PC-3 (cell line): ENCODE measurements at places on chromosomes 1 and 21.

- DNase-seq = no peak
Measured at GRCh38 chr1:185578293-185578692, 155.9 kb upstream of the HMCN1 start.

DNA sequence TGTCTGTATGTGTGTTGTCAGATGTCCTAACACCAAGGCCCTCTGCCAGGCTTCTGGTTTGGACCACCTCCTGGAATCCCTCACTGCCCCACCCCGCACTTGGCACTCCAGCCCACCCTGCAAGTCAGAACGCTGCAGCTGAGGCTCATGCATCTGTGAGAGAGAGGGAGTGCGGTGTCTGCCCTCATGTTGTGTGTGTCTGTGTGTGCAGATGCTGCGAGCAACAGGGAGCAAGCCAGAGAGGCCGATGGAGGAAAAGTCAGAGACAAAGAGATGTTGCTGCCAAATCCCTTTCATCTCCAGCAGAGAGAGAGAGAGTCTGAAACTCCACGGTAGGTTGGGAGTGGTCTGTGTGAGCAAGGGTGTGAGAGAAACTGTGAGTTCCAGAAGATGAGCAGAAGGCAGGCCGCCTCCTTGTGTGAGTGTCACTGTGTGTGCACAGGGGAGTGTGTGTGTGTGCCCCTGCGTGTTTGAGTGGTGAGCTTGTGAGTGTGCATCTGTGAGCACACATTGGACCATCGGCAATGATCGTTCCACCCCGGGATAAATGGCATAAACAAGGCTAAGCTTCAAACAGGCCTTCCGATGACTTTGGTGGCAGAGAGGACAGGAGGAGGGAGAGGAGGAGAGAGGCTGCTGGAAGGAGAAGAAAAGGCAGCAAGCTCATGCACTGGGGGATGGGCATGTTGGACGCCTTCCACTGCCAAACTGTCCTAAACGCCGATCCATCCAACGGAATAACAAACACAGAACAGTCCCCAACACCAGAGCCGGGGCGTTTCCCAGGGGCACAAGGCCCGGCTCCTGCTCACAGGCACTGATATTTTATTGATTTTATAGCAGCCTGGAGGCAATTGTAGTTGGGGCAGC is 99.2 kb upstream of the GRIK3 start:
- no peak for DNase-seq

DNA sequence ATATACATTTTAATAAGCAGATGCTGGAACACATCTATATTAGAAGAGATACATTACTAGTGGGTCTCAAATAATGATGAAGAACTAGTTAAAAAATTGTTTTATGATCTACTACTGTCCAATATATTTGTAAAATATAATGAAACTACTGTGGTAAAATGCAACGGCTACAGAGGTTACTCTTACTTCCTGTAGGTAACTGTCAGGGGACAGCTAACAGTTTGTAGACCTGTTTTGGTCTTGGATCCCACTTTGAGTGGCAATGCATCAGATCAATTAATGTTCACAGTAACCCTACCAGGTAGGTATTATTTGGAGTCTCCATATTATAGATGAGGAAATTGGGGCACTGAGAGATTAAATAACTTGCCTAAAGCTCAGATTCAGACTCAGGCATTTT is 26.7 kb upstream of the MYSM1 start:
- DNase-seq = no peak

GRCh38 chr1:114609826-114610225 is 28.4 kb upstream of the BCAS2 start:
- DNase-seq = no peak

GRCh38 chr1:59317780-59318179 is 20.9 kb downstream of the FGGY start:
- DNase-seq = no peak

DNA sequence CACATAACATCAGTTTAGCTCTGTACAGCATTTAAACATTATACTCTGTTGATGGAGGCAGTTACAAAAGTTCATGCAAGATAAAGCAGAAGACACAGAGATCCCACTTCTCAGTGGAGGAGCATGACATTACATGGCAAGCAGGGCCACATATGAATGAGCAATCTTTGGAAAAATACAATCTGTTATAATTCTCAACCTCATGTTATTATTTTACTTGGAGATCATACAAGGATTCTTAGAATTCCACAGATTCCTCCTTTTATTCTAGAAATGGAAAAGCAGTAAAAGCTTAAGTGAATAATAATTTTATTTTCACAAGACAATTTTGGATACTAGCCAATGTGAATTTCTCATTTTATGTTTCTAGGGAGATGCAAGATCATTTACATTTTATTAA is 66.6 kb downstream of the IFI44 start:
- DNase-seq = peak; percentile 13

GRCh38 chr1:24986372-24986965 is 56.4 kb upstream of the RUNX3 start:
- DNase-seq = no peak

- peak; percentile 27 for DNase-seq
Measured at GRCh38 chr1:50308878-50309277, 114.4 kb downstream of the DMRTA2 start.

GRCh38 chr21:24561291-24561690 is 1046.0 kb downstream of the MRPL39 start:
- DNase-seq = no peak

- no peak for DNase-seq
Measured at GRCh38 chr1:39269791-39270342, 65.4 kb downstream of the MACF1 start.

DNA sequence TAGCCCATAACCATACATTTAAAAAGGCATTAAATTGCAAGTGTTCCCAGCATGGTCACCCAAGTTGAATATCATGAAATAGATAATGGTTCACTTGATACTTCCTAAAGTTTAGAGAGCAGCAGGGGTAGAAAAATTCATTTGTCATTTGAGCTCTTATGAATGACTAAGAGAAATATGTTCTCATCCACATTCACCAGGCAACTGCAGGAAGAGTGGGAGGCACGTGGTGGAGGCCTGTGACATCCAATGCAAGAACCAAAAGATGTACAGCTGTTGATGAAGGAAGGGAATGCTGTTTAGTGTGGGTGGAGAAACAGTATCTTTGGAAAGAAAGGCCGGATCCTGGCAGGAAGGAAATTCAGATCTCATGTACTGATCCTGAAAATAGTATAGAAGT is 473.1 kb downstream of the ADGRL2 start:
- no peak for DNase-seq

GRCh38 chr1:6465461-6466005 is 440 bp downstream of the TNFRSF25 start:
- DNase-seq = no peak

- peak; percentile 41 for DNase-seq
Measured at GRCh38 chr1:65063025-65063424, 85.0 kb upstream of the AK4 start.
